AG08396 (cell line): ENCODE measurements at places on chromosomes 3 and 15.

DNA sequence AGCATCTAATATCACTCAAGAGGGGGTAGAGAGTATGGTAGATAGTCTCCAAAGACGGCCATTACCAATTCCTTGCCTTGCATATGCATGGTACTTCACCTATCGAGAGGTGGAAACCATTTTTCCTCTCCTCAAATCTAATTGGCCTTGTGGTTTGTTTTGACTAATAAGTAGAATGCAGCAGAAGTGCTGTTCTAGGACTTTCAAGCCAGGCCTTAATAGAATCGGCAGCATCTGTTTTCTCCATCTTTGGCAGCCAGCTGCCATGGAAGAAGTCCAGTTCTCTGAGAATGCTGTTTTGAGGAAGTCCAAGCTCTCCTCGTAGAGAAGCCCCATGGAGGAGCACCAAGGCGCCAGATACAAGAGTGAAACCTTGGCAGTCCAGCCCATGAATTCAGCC is 59.1 kb upstream of the RASGRP1 start:
- DNase-seq, result no peak

DNA sequence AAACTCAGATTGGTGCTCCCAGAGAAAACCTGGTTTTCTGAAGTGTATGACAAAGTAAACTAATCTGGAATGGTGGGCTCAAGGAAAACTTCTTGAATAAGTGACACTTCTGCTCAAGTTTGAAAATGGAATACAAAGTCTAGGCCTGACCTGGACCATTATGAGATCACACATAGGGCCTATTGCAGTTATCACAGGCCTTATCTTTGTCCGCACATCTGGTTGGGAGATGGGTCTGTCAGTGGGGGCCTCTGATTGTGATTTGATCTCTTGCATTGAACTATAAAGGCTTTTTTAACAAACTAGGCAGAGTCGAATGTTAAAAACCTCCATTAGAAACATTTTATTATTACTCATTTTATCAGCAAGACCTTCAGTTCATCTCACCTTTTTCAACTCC is 405.6 kb downstream of the PTPRG start:
- DNase-seq, result no peak

GRCh38 chr3:130384476-130385025 is 39.1 kb downstream of the COL6A5 start:
- no peak for DNase-seq

DNA sequence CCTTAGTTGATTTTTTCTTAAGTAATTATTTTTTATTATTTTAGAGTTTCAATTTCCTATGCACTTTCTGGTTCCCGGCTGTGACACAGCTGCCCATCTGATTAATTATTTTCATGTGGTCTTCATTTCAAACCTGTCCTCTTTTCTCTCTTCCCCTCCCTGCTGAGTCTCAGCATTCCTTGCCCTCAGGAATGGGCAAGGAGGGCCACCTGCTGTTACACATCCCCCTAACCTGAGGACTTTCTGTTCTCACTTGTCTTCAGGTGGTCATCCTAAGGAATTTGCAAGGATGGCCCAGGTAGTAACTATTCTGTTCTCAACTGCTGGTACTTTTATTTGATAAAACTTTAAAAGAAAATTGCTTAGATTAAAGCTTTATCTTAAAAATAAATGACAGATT is 545.0 kb downstream of the OTOL1 start:
- no peak for DNase-seq

DNA sequence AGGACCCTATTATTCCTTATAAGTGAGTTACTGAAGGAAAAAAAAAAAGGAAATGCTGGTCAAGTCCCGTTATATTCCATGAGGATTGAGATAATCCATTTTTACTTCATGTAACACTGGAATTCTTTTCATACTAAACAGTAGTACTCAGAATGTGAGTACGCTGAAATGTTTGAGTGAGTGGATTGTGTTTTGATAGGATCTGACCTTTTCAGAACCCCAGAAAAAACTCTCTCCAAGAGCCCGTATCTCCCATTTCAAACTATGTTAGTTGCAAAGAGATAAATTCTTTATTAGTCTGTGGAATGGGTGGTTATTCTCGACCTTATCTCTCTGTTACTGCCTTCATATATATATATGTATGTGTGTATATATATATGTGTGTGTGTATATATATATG is 2.5 kb upstream of the LPP start:
- peak; percentile 36 for DNase-seq

DNA sequence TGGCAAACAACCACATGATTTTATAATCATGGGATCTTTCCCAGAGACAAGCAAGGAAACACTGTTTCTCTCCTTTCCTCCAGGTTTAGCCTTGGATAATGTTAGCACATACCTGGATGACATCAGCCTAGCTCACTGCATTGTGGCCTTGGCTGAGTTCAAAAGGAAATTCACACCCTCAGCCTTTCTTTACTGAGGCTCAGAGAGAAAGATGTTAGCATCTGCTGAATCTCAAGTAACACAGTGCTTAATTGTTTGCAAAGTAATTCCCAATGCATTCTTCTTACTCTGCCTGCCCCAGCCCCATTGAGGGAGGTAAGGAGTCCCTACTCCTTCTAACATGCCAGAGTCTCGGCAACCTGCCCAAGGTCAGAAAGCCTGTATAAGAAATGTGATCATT is 432.2 kb upstream of the LMCD1 start:
- no peak for DNase-seq

DNA sequence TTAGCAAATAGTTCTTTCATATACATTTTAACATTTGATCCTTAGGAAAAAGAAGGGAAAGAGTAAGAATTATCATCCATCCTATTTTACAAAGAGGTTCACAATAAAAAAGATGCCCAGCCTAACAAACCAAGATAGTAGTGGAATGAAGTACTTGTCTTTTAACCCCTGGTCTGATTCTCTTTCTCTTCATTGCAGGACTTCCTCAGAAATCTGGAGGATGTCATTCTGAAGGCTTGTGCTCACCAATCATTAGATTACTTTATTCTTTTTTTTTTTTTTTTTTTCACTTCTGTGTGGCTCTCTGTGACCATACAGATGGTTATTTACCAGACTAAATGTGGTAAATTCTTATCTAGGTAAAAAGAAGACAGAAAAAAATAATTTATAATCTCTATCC is 7.0 kb downstream of the HDGFL3 start:
- DNase-seq, result no peak

GRCh38 chr3:37214076-37214475 is 39.7 kb upstream of the LRRFIP2 start:
- DNase-seq, result no peak
